Cortex of kidney (tissue), 1 donor: ENCODE measurements at places on chromosomes 3 and 15.

DNA sequence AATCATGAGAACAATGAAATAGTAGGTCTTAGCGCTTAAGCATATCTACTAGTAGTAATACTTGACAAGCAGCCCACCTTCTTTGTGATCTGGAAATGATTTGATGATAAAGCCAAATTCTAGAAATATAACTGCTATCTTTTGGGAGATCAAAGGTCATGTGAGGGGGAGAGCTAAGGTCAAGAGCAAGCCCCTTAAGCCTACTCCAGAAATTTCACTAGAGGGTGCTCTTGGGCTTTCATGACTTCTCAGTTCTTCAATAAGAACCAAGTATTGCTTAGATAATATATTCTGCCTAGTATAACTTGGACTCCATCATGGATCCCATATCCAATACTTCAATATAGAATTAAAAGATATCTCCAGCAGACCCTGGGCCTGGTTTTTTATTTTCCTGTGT lies 319.6 kb downstream of the ZBTB20 start:
- no peak for DNase-seq

- no peak for DNase-seq
These were observed 3.8 kb upstream of the FEZF2 start for GRCh38 chr3:62376906-62377877.

- no peak for DNase-seq
These were observed 262.3 kb downstream of the SHQ1 start for GRCh38 chr3:72585966-72586365.

DNA sequence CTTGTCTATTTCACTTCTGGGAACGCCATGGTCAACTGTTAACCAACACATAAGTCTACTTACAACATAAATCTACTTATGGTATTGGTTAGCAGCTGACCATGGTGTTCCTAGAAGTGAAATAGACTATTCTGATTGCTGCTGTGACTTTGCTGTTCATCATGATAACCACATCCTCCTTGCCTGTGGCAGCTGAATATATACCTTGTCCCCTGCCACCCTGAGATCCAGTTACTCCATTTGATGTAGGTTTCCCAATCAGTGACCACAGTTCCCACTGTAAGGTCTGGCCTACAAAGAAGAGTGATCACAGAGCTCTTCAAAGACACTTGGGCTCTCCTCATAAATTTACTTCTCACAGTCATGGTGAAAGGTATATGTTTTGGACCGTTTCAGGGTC lies 66.8 kb upstream of the ALDH1A3 start:
- DNase-seq, result no peak
